ENCODE measurements at places on chromosomes 5 and 9.

DNA sequence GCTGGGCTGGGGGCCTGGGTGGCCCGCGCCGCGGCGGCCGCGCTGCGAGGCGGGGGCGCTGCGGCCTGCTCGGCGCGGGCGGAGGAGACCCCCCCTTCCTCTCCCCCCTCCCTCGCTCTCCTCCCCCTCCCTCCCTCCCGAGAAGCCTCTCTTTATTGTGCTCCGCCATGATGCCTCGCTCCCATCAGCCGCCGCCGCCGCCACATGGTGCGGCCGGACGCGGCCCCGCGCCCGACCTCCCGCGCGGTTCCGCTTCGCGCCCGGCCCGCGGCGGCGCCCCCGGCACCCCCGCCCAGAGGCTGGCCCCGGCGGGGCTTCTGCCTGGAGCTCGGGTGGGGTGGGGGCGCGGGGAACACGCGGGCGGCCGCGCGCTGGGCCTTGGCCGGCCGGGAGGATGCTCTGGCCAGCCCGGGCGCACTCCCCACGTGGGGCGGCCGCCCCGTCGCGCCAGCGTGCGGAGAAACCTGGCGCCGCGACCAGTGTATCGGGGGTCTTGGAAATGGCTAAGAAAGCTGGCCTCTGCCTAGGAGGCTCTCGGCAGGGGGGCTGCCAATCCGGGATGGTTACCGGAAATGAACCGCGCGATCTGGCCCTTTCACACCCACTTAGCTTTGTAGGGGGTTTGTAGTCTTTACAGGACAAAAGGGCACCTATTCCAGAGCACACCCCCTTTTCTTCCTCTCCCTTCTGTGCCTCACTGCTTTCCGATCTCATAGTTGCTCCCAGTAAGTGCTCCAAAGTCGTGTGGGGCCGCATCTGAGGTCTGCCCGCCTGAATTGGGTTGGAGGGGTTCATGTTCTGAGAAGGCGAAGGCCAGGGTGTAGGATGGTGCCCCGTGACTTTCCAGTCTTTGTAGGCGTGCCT, 1.0 kb downstream of the SET start:
- no peak for DNase-seq

DNA sequence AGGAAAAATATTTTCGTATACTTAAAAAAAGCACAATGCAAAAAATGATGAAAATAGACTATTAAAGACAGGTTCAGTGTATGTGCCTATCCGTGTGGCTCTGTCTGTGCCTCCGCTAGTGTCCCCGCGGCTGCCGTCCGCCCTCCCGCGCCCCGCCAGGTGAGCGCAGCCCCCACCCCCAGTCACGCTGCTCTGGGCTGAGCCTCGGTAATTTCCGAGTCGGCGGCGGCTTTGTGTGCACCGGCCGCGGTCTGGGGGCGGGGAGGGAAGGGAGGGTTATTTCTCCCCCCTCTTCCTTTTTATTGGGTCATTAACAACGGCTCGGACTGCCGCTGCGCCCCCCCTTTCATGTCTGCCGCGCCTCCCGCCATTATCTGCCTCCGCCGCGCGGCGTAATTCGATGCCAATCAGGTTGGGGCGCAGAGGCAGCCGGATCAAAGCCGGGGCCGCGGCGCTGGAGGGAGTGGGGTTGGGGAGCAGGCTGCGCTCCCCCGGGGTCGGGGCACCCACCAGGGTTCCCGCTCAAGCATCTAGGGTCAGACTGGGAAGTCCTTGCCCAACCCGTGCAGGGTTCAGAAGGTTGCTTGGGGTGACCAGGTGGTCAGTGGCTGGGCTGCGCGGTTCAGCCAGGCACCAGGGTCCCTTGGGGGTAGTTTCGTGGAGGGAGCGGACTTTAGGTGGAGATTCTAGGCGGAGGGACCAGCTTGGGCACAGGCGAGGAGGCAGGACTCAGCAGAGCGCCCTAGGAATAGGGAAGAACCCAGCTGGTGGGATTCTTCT, 39.5 kb upstream of the PSD2 start:
- no peak for DNase-seq

GRCh38 chr5:63648376-63648775, 313.9 kb downstream of the HTR1A start:
- DNase-seq = no peak

- DNase-seq = no peak
Observed at GRCh38 chr5:88419931-88420330, 151.3 kb upstream of the TMEM161B start.

- no peak for DNase-seq
Observed at GRCh38 chr5:1535646-1536045, 11.9 kb upstream of the LPCAT1 start.

DNA sequence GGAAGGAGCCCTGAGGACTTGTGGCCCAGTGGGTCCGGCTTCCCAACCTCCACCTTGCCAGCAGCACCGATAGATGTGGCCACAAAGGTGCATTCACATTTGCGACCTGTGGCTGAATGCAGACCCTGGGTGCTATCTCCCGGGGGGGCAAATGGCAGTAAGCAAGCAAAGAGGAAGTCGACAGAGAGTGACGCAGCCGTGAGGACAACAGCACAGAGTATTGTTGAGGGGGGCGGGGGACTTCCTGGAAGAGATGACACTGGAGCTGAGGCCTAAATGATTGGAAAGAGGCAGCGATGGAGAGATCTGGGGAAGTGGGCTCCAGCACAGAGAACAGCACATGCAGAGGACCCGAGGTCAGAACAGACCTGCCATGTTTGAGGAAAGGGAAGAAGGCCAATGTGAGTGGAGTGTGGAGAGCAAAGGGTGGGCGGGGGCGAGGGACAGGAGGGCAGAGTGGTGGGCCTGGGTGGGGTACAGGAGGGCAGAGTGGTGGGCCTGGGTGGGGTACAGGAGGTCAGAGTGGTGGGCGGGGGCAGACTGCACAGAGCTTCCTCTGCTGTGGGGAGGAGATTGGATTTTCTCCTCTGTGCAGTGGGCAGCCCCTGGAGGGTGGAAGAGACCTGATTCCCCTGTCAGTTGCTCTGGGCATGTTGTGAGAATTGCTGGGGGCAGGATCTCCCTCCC, 42.6 kb downstream of the ADAMTS2 start:
- DNase-seq = no peak

DNA sequence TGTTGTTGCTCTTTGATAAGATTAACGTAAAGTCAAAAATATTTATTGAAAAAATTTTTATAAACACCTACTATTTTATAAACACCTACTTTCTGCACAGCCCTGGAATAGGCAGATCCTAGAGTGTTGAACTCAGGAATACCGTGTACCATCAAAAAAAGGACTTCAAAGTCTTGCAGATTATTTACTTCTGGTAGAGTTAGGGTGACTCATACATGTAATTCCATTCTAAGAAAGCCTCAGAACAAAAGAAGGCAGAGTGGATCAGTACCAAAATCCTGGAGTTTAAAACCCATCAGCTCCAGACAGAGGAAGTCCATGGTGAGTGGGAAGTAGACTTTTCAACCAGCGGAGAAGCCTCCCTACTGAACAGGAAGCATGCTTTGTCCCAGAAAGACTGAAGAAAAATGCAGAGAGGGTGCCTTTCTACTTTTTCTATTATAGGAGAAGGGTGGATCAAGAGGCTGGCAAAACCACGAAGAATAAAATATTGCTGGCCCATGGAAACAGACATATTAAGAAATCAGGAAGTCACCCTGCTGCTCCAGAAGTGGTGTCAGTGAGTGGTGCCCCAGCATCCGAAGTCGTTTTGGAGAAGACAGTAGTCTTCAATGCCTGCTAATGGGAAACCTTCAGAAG, 45.1 kb upstream of the DAB2 start:
- no peak for DNase-seq

DNA sequence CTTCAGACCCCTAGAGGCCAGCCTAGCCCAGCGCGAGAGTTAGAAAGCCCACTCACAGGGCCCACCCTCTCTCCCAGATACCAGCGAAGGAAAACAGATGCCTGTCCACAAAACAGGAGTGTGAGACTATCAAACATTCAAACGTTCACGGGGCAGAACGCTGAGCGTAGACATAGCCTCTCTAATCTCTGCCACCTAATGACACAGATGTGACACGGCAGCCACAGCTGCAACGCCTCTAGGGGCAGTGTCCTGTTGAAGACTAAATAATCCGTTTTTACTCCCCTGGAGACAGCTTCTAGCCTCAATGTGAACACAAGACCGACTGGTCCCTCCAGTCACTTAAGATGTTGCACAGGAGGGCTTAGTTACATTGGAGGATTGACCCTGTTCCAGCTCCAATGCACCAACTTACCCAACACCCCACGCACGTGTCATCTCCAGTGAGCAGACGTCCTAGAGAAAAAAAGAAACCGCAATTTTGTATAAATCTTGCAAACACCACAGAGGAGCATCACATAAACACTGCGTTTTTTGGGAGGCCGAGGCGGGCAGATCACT, 14.3 kb downstream of the DIPK1B start:
- DNase-seq = no peak

DNA sequence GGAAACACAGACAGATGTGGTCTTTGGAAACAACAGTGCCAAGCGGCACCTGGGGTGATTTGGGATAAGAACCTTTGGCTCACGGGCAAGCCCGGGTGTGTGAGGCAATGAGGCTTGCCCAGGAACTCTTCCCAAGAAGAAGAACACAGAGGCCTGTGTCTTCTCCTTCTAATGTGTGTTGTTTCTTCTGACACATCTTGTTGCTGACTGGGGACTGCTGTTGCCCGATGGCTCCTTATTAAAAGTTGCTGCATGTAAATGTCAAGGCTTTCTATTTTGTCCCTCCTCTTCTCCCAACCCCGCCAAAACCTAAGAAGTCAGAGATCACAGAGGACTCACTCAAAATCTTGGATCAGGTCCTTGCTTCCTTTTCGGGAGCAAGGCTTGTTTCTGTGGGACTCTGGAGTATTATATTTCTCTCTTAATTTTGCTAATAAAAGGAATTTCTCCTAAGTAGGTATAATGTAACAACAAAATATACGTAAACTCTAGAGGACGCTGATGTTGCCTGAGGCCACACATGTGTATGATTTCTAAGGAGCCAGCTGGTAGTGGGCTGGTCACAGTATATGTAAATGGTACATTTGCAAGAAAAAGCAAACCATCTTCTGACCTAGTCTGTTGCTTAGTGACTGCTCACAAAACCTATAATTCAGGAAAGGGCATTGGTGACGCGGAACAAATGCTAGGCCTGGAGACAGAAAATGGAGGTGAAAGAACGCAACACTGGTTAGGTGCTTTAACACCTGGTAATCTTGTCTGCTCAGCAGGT, 232.5 kb downstream of the GADD45G start:
- no peak for DNase-seq

- DNase-seq = no peak
Observed at GRCh38 chr9:129474740-129475404, 146.0 kb downstream of the C9orf50 start.

- no peak for DNase-seq
Observed at GRCh38 chr5:136109453-136110135, 23.1 kb upstream of the SMAD5 start.

GRCh38 chr5:15489571-15490235, 10.3 kb upstream of the FBXL7 start:
- no peak for DNase-seq

- no peak for DNase-seq
Observed at GRCh38 chr5:81827500-81827899, 76.6 kb upstream of the SSBP2 start.

GRCh38 chr9:137760426-137760825, 117.2 kb upstream of the CACNA1B start:
- DNase-seq = no peak

DNA sequence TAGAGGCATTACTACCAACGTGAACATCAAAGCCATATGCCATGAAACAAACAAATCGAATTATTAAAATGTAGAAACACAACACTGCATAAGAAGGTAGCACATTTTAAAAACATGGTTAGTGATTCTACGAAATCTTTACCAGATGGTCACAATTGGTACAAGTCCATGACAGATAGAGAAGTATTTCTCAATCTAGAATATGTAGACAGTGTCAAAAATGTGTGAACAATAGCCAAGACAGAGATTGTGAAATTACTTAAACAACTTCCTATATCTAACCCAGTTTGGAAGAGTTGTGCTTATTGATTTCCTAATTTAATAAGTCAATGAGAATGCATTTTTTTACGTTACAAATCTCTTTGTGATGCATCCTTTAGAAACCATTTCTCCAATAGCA, 1121.6 kb downstream of the MAT2B start:
- DNase-seq = no peak

DNA sequence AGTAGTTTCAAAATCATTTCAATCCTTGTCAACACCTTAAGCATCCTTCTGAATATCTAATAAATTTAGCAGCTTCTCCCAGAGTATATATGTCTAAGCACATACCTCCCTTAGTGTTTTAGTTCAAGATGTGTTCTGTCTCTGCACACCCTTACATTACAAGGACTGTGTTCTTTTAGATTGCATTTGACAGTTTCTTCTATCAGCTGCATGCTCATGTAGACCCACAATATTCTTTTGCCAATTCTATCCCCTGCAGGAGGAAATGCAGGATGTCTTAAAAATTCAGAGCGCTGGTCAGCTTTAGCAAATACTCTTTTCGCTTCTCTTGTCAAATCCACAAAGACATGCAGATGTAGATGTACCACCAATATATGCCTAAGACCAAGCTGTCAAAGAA, 145.8 kb upstream of the SLC30A5 start:
- no peak for DNase-seq

DNA sequence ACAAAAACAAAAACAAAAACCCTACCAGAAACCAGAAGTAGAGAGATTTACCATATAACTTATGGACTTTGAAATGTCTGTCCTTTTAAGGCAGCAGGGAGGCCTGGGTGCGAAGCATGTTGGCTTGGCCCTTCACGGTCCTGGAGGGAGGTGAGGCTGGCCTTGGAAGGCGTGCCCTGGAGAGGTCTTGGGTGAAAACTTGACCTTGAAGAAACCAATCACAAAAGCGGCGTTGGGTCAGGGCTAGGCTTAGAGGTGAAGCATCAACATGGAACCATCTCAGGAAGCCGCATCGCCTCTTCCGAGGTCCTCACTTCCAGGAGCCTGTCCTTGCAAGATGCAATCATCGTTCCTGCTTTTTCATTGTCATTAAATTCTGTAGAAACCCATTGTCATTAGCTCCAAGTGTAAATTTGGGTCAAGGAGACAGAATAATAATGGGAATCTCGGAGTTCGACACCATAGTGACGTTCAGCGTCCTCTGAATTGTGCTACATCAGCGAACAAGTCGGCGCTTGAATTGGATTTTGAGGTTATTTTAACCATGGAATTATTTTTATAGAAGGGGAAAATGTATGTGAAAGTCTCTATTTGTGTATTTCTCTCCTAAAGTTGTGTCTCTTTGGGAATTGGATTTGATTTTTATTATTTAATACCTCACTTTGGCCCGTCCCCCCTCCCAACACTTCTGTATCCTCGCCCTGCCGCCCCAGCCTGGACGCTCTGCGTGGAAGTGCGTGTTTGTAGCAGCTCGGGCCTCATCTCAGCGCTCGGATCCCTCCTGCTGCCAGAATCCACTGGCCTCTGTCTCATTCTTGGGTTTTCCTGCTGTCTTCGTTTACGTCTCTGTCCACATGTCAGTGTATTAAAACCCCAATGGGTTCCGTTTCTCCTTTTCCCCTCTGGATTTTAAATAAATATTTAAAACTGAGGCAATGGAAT, 11.1 kb upstream of the ORM1 start:
- DNase-seq = no peak

- DNase-seq = no peak
Observed at GRCh38 chr5:62331921-62332320, 25.9 kb downstream of the KIF2A start.

GRCh38 chr9:16046713-16047112, 493.9 kb downstream of the CCDC171 start:
- DNase-seq = no peak

GRCh38 chr5:93532370-93532769, 48.6 kb downstream of the NR2F1-AS1 start:
- DNase-seq = peak; percentile 89

Data from GM04504 (cell line).